Right atrium auricular region (tissue), 2 donors: ENCODE measurements at places on chromosomes 6 and 20. TPM values are rescaled to one million over a fixed set of nuclear protein-coding genes. Genes with fewer than 3 reads are reported as not detected.
A peak's percentile ranks its signal among the peaks of the same experiment; 100 is the strongest.

GRCh38 chr6:34487536-34487935 is 21.7 kb downstream of the PACSIN1 start:
- DNase-seq: no peak

GRCh38 chr6:85111481-85112011 is 338.3 kb upstream of the NT5E start:
- no peak for DNase-seq

DNA sequence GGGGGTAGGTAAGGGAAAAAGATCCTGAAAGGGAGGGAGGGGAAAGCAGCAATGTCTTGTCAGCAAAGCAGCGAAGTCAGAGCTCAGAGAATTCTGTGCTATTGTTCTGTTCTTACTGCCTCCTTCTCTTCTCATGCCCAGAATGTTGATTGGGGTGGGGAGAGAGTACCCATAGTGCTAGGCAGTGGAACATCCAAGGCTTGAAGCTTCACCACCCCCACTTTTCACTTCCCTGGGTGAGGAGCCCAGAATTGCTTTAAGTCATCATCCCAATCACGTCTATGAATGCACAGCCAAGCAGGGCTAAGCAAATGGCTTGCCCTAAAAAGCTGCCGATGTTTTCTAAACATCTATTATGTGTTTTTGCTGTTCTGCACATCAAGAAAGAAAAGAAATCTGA is 16.5 kb downstream of the REPS1 start:
- no peak for DNase-seq

DNA sequence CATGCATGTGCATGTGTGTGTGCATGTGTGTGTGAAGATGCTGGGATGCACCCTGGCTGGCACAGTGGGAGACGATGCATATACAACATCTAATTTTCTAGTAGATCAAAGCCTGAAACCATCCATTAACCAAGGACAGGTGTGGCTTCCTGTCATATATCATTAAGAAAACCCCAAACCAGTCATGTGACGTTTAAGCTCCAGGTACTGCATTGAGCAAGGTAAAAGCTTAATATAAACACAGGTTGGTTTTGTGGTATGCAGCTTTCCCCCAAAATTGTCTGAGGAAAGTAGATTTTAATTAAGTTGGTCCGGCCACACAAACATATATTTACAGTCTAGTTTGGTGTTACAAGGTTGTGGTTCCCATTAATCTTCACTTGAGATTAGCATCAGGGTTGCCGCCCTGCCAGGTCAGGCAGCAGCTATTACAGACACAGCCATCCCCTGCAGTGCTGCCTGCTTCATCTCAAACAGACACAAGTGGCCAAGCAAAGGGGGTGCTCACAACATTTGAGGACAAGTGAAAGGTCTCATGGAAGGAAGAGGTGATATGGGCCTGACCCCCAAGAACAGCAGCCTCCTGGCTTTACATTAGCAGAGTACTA is 48.6 kb upstream of the NAA20 start:
- DNase-seq: no peak

DNA sequence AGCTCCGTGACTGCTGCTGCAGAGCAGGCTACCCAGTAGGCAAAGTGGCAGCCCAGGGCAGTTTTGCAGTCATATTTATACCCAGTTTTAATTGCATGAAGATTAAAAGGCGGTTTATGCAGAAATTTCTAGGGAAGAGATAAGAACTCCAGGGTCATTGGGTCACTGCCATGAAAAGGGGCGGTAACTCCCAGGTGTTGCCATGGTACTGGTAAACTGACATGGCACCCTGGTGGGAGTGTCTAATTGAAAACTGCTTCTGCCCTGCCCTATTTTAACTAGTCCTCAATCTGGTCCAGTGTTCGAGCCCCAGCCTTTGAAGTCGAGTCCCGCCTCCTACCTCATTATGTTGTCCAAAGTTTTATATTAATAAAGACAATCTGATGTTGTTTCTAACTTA is 75.0 kb upstream of the FUCA2 start:
- no peak for DNase-seq

GRCh38 chr6:89483111-89483720 is 50.3 kb downstream of the ANKRD6 start:
- peak; percentile 61 for DNase-seq

DNA sequence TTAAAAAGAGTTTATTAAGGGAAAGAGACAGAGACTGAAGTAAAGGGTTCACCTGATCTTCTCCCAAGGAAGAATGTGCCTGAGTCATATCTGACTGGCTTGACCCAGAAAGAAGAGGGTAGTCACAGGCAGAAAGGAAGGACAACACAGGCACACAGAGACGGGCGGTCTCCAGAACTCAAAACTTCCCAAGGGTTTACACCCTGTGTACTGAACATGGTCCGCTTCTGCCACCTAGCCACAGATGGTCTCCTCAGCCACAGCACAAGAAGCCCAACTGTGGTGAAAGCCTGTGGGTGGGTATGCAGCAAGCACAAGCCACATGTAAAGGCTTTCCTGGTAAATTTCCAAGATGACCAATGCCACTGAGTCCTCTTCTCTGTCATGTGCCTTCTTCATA is 17.2 kb downstream of the UNC5CL start:
- no peak for DNase-seq

GRCh38 chr6:18493382-18493891 is 106.3 kb downstream of the RNF144B start:
- DNase-seq: no peak

BAG2 gene
- total RNA-seq: 12.3 TPM

SLC22A1 gene
- total RNA-seq: not detected

GGTLC1 gene
- not detected for total RNA-seq

TP53TG5 gene
- not detected for total RNA-seq

CAP2 gene
- 59.9 TPM for total RNA-seq

PRIM2 gene
- total RNA-seq: 4.3 TPM

ISM1 gene
- 1.3 TPM for total RNA-seq
